ENCODE measurements at places on chromosomes 11 and 22. TPM values are rescaled to one million over a fixed set of nuclear protein-coding genes. Genes with fewer than 3 reads are reported as not detected.

DNA sequence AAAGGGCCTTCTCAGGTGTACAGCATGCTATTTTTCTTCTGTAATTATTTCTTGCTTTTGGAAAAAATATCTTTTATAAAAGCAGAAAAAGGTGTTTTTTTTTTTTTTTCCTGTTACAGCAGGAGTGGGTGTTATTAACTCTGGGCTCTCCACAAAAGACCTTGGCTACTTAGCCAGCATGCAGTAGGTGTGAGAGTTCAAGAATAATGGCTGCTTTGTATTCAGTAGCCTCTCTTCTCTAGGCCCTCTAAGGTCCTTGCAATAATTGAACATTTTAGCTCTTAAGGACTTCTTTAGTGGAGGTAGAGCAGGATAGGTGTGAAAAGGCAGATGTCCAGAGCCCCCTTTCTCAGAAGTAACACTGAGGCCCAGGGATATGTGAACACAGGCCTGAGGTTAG, 3.4 kb downstream of the ELF5 start:
- no peak overlapping the region for H3K4me3 ChIP-seq
- peaks cover 21% of the 10 kb centered on the region for H3K4me1 ChIP-seq
- no peaks in the 10 kb centered on the region for H3K36me3 ChIP-seq
- DNase-seq = no peak
- H3K27ac ChIP-seq = no peak overlapping the region

DNA sequence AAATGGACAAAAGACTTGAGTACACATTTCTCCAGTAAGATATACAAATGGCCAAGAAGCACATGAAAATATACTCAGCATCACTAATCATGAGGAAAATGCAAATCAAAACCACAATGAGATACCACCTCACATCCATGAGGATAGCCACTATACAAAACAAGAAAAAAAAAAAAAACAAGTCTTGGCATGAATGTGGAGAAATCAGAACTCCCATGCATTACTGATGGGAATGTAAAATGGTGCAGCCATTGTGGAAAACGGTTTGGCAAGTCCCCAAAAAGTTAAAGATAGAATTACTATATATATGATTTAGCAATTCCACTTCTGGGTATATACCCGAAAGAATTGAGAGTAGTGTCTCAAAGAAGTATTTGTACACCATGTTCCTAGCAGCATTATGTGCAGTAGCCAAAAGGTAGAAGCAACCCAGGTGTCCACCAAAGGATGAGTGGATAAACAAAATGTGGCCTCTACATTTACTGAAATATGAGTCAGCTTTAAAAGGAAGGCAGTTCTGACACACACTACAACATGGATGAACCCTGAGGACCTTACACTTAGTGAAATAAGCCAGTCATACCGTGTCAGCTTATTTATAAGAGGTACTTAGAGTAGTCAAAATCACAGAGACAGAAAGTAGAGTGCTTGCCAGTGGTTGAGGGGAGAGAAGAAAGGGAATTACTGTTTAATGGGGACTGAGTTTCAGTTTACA, 146.3 kb downstream of the WNT7B start:
- H3K4me1 ChIP-seq = no peaks in the 10 kb centered on the region
- peaks cover 23% of the 10 kb centered on the region for H3K36me3 ChIP-seq
- no peak overlapping the region for H3K27ac ChIP-seq
- H3K27me3 ChIP-seq = no peaks in the 10 kb centered on the region
- no peak overlapping the region for H3K4me3 ChIP-seq

GRCh38 chr11:120527111-120527761, 15.7 kb downstream of the GRIK4 start:
- no peaks in the 10 kb centered on the region for H3K4me1 ChIP-seq
- H3K27me3 ChIP-seq = no peaks in the 10 kb centered on the region

Gene RIMBP3B
- polyA plus RNA-seq = 0.17 TPM

Gene CBLIF
- not detected for polyA plus RNA-seq

GRCh38 chr22:22088658-22089458, 106.3 kb upstream of the TOP3B start:
- DNase-seq = no peak
- H3K4me3 ChIP-seq = no peak overlapping the region
- H3K27me3 ChIP-seq = no peaks in the 10 kb centered on the region
- no peak overlapping the region for H3K27ac ChIP-seq

All from CD14-positive monocyte (primary cell).